ENCODE measurements at places on chromosomes 5 and 9.
A peak's percentile ranks its signal among the peaks of the same experiment; 100 is the strongest.

- no peak overlapping the region for H3K27ac ChIP-seq
- no peaks in the 10 kb centered on the region for H3K4me1 ChIP-seq
- no peak overlapping the region for H3K4me3 ChIP-seq
- no peaks in the 10 kb centered on the region for H3K27me3 ChIP-seq
- DNase-seq = no peak
- no peaks in the 10 kb centered on the region for H3K36me3 ChIP-seq
These were observed 391.6 kb downstream of the DMRTA1 start for GRCh38 chr9:22838266-22838665.

DNA sequence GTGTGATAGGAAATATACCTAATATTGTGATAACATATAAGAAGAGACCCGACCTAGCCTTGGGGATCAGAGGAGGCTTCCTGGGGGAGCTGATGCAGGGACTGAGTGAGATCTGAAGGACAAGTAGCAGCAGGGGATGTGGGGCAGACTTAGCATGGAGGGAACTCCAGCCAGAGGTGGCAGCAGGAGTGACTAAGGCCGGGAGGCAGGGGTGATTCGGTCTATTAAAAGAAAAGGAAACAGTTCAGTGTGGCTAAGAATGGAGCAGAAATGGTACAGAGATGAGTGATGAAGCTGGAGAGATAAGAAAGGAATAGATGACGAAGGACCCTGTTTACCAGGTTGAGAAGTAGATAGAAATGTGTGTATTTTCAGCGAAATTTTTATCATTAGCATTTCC lies 408.8 kb downstream of the ENC1 start:
- H3K27me3 ChIP-seq = no peaks in the 10 kb centered on the region
- H3K36me3 ChIP-seq = no peaks in the 10 kb centered on the region
- no peak overlapping the region for H3K4me3 ChIP-seq
- H3K27ac ChIP-seq = no peak overlapping the region

GRCh38 chr5:122863240-122863639 lies 17.8 kb downstream of the SNX24 start:
- no peaks in the 10 kb centered on the region for H3K27me3 ChIP-seq
- no peak overlapping the region for H3K27ac ChIP-seq
- H3K36me3 ChIP-seq = no peaks in the 10 kb centered on the region
- H3K4me1 ChIP-seq = peaks cover 1% of the 10 kb centered on the region
- H3K4me3 ChIP-seq = no peak overlapping the region

DNA sequence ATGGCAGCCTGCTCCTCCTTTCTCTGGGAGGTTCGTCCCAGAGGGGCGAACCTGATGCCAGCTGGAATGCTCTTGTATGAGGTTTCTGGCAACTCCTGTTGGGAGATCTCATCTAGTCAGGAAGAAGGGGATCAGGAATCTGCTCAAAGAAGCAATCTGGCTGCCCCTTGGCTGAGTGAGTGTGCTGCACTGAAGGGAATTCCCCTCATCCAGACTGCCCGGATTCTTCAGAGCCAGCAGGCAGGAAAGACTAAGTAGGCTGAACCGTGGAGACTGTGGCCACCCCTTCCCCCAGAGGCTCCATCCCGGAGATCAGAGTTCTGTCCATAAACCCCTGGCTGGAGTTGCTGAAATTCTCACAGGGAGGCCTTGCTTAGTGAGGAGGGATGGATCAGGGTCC lies 476.0 kb downstream of the CSNK1G3 start:
- no peaks in the 10 kb centered on the region for H3K4me1 ChIP-seq
- DNase-seq = no peak
- no peaks in the 10 kb centered on the region for H3K27me3 ChIP-seq
- H3K36me3 ChIP-seq = no peaks in the 10 kb centered on the region
- no peak overlapping the region for H3K4me3 ChIP-seq
- H3K27ac ChIP-seq = no peak overlapping the region

DNA sequence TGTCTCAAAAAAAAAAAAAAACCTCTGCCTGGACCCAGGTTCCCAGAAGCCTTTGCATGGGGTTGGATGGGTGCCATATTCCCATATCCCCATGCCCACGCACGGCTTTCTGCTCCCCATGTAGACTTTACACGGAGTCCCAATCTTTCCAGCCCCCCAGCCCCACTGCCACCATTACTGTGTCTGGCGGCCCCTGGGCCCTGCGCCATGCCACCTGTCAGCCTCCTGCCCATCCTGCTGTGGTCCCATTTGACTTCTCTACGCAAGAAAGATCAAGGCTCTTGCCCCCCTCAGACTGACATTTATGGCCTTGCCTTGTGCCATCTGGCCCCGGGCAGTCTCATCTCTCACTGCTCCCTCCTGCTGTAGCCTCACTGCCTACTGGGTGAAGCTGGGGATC lies 6.5 kb upstream of the AK1 start:
- no peak overlapping the region for H3K27ac ChIP-seq
- no peak for DNase-seq
- no peak overlapping the region for H3K4me3 ChIP-seq

DNA sequence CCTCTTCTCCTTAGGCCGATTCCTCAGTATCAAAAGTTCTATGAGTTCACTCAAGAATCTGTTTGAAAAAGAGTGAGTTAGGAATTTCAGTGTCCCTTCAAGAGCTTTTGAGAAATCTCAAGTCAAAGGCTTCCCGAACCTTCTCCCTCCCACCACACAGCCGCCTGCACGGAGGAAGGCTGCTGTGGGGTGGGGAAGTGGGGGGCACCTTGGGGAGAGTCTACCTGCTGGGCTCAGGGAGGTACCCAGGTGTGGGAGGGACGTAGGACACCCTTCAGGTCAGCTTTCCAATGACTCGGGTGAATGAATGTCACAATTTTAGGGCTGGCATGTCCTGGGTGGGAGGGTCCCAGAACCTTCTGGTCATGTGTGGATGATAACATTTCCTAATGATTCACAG lies 17.5 kb downstream of the CXCL14 start:
- H3K4me3 ChIP-seq = no peak overlapping the region
- H3K27me3 ChIP-seq = no peaks in the 10 kb centered on the region
- no peak overlapping the region for H3K27ac ChIP-seq

DNA sequence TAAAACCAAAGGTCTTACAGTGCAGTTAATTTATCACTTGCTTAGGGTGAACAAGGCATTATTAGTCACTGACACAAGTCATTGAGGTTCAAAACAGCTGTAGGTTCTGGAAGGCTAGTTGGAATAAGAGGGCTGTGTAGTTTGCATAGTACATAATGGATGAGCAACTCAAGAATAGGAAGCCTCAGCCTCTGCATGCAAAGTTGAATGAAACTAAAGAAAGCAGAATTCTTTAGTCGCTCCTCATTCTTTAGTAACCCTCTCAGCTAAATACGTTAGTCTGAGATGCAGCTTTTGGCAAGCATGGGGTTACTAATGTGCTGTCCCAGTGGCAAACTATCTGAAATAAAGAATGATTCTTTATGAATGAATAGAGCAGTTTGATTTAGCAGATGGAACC lies 74.2 kb downstream of the ADGRV1 start:
- no peak overlapping the region for H3K27ac ChIP-seq
- no peak for DNase-seq
- H3K36me3 ChIP-seq = peaks cover 2% of the 10 kb centered on the region
- no peaks in the 10 kb centered on the region for H3K4me1 ChIP-seq
- H3K4me3 ChIP-seq = no peak overlapping the region
- no peaks in the 10 kb centered on the region for H3K27me3 ChIP-seq

DNA sequence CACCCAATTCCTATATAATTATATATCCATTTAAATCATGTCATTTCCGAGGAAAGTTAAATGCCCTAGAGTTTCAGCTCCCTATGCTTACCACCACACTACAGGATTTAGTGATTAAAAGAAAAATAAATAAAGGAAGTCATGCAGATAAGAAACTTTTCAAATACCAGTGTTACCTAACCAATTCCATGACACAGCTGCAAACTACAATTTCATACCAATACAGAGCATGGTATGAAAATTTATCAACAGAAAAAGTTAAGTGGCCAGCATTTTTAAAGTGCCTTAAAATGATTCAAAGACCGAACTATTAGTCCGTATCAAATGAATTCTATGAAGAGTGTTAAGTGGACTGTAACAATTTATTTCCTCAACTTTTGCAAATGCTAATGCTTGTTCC lies 35.9 kb downstream of the CEP120 start:
- no peak for DNase-seq
- peaks cover 2% of the 10 kb centered on the region for H3K36me3 ChIP-seq
- H3K4me3 ChIP-seq = no peak overlapping the region
- H3K27me3 ChIP-seq = no peaks in the 10 kb centered on the region

- no peak overlapping the region for H3K4me3 ChIP-seq
- H3K27me3 ChIP-seq = no peaks in the 10 kb centered on the region
- DNase-seq = no peak
- no peaks in the 10 kb centered on the region for H3K36me3 ChIP-seq
- H3K27ac ChIP-seq = no peak overlapping the region
These were observed 221.4 kb upstream of the TRIM32 start for GRCh38 chr9:116465576-116466270.

- peaks cover 50% of the 10 kb centered on the region for H3K27me3 ChIP-seq
- H3K4me3 ChIP-seq = peak overlapping the region; percentile 47
- H3K36me3 ChIP-seq = no peaks in the 10 kb centered on the region
- DNase-seq = no peak
- peaks cover 2% of the 10 kb centered on the region for H3K4me1 ChIP-seq
These were observed 1.5 kb downstream of the SV2C start for GRCh38 chr5:76084496-76085242.

DNA sequence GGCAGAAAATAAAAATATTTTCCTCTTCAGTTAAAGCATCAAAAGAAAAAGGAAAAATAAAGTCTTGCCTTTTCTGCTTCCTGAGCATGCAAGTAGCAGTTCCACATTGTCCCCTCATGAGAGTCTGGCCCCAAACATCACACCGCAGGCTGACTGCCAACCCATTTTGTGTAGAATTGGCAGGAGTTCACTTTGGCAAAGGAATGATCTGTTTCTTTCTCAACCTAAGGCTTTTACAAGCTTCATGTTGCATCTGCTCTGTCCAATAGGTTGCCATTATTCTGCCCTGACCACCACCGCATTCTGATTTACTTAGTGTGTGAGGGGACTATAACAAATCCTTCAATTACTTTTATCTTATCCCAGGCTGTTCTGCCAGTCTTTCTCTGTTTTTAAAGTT lies 249.5 kb downstream of the ISL1 start:
- no peaks in the 10 kb centered on the region for H3K4me1 ChIP-seq
- no peaks in the 10 kb centered on the region for H3K27me3 ChIP-seq
- H3K4me3 ChIP-seq = no peak overlapping the region
- H3K27ac ChIP-seq = no peak overlapping the region
- no peak for DNase-seq
- no peaks in the 10 kb centered on the region for H3K36me3 ChIP-seq

DNA sequence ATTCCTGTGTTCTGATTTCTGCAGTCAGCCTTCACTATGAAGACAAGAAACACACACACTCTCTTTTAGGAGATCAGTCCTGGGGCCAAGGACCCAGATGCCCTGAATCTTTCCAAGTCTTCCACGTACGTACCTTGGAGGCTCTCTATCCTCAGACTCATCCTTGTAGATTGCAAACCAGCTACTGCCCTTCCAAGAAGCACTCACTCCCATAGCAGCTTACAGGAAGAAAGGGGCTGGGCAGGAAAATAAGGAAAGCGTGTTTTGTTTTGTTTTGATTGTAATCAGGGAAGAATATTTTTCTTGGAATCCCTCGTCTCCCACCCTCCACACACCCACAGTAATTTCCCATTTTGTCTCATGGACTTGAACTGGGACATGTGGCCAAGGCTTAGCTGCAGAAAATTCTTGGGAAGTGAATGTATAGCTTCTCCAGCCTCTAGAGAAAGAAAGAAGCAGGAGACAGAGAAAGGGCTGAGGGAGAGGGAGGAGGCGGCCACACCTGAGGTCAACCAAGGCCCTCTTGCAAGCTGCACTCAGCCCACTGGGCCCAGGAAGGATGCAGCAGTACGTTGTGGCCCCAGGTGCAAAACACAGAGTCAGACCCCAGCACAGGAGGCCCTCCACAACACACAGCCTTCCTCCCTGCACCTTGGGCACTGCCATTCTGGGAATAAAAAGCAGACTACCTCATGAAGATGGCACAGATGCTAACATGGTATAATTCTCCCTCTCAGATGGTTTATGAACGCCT lies 29.9 kb downstream of the IRX2 start:
- no peak for DNase-seq
- no peak overlapping the region for H3K27ac ChIP-seq
- no peak overlapping the region for H3K4me3 ChIP-seq
- no peaks in the 10 kb centered on the region for H3K27me3 ChIP-seq
- H3K36me3 ChIP-seq = no peaks in the 10 kb centered on the region

- H3K4me3 ChIP-seq = no peak overlapping the region
- no peak overlapping the region for H3K27ac ChIP-seq
- H3K36me3 ChIP-seq = no peaks in the 10 kb centered on the region
- H3K4me1 ChIP-seq = no peaks in the 10 kb centered on the region
- no peak for DNase-seq
- no peaks in the 10 kb centered on the region for H3K27me3 ChIP-seq
These were observed 19.4 kb downstream of the PLPPR1 start for GRCh38 chr9:101047848-101048397.

DNA sequence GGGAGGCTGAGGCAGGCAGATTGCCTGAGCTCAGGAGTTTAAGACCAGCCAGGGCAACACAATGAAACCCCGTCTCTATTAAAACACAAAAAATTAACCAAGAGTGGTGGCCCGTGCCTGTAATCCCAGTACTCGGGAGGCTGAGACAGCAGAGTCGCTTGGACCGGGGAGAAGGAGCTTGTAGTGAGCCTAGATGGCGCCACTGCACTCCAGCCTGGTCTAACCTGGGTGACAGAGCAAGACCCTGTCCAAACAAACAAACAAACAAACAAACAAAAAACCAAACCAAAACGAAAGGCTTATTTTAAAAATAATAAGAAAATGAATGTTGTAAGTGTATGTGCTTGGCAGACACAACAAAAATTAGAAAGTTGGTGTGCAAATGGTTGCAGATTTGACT lies 536.3 kb upstream of the PTPRD start:
- no peaks in the 10 kb centered on the region for H3K36me3 ChIP-seq
- H3K27ac ChIP-seq = no peak overlapping the region
- no peak overlapping the region for H3K4me3 ChIP-seq
- H3K4me1 ChIP-seq = no peaks in the 10 kb centered on the region

- no peaks in the 10 kb centered on the region for H3K4me1 ChIP-seq
- no peak for DNase-seq
- H3K27ac ChIP-seq = no peak overlapping the region
- no peaks in the 10 kb centered on the region for H3K27me3 ChIP-seq
- H3K4me3 ChIP-seq = no peak overlapping the region
These were observed 432.9 kb downstream of the SPATA31D1 start for GRCh38 chr9:82421498-82421897.

DNA sequence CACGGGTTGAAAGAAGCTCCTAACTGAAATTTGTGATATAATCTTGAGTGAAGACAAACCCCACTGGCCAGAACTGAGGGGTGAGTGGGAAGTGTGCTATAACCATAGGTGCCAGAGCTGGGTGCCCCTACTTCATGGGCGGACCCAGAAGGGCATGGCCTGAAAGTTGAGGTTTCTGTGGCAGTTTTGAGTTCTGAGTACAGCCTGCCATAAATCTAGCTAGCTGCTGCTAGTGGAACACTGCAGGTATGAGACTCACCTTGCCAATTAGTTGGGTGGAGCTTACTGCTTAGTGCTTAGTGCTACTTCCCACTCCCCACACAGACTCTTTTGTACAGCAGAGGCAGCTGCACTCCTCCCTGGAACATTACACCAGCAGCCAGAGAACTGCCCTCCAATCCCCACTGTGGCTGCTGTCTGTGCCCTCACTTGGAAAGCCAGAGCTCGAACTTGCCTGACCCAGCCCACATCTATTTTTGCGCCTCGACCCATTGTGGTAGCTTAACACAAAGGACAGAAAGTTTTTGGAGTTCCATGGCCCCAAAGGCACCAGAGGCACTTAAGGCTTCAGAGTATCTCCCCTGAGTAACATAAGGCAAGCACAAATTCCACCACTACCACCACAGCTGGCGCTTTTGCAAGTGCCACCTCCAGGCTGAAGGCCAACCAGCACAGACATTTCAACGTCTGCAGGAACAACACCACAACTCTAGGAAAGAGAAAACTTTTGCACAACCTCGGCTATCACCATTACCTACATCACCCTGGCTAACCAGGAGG lies 27.1 kb upstream of the PTGER4 start:
- H3K27me3 ChIP-seq = no peaks in the 10 kb centered on the region
- no peak for DNase-seq
- H3K36me3 ChIP-seq = no peaks in the 10 kb centered on the region

Measured in iPS DF 6.9 (cell line).